ENCODE measurements at places on chromosomes 5 and 9. TPM values are rescaled to one million over a fixed set of nuclear protein-coding genes. Genes with fewer than 3 reads are reported as not detected.

GRCh38 chr9:136379003-136379287 is 5.5 kb upstream of the CARD9 start:
- DNase-seq = no peak

GRCh38 chr9:10548348-10548747 is 64.5 kb downstream of the PTPRD start:
- DNase-seq = no peak

- no peak for DNase-seq
These were observed at the start of gene SH2D3C for GRCh38 chr9:127778280-127779135. TSS of gene SH2D3C (minus strand) at chr9:127778666. CDS start at chr9:127778627, 39 bp downstream.

DNA sequence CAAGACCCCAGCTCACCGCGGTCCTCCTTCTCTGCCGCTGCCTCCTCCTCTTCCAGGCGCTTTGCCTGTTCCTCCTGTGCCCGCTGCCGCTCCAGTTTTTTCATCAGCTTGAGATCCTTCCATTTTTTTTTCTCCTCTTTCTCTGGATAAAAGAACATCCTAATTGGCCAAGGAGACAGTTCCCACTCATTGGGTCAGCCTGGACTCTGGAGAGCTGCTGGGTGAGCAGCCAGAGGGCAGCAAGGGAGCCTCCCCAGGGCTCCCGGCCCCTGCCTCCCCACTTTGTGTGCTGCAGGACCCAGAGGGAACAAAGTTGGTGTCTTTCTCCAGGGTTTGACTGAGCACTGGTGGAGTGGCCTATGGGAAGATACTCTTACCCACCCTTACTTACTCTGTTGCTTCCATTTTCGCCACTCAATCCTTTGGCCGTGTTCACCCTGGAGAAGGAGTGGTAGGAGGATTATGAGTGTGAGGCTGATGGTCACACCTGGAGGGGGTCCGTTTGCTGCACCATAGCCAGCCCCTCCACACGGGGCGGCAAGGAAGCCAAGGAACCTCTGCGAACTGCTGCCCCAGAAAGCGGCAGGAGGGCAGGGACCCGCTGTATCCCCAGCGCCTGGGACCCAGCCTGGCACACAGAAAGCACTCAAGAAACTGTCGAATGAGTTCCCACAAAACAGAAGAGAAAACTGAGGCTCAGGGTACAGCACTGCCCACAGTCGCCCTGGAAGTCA is 708 bp downstream of the SPOUT1 start:
- DNase-seq = no peak

DNA sequence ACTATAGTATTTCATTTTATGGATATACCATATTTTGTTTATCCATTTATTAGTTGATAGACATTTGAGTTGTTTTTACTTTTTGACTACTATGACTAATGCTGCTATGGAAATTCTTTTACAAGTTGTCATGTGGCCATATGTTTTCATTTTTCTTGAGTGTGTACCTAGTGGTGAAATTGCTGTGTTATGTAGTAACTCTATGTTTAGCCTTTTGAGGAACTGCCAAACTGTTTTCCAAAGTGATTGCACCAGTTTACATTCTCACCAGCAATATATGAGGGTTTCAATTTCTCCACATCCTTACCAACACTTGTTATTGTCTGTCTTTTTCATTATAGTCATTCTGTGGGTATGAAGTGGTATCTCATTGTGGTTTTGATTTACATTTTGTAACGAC is 75.4 kb downstream of the GRIA1 start:
- peak; percentile 92 for DNase-seq

- DNase-seq = no peak
These were observed 566.9 kb downstream of the PDE4D start for GRCh38 chr5:59326596-59326995.

- no peak for DNase-seq
These were observed 552.1 kb upstream of the CDH9 start for GRCh38 chr5:27590503-27590902.

DNA sequence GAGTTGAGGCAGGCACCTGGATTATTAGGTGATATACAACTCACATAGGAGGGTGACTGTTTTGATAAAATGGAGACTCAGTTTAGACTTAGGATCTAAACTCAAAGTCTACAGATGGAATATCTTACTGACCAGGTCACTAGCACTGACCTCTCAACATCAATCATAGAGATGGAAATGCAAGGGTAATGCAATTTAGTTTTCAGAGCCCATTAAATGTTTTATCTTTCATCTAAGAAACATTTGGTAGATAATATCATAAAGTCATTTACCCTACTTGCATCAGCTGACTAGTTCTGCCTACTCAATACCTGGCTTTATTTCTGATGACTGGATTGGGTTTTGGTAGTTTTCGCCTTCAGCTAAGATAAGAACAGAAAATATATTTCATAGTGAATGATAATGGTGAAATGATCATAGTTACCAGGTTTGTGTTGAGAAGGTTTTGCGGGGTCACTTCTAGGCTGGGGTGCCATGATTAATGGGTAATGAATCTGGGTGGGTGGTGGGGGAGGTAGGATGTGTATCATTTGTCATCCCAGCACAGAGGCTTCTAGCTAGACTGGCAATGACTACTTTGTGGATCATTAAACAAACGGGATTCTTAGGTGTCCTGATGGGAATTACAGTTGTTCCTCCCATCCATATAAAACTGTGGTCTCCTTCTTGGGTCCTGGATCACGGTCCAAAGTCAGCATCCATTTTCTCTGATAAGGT is 173.4 kb downstream of the PPP2R2B start:
- DNase-seq = peak; percentile 65

DNA sequence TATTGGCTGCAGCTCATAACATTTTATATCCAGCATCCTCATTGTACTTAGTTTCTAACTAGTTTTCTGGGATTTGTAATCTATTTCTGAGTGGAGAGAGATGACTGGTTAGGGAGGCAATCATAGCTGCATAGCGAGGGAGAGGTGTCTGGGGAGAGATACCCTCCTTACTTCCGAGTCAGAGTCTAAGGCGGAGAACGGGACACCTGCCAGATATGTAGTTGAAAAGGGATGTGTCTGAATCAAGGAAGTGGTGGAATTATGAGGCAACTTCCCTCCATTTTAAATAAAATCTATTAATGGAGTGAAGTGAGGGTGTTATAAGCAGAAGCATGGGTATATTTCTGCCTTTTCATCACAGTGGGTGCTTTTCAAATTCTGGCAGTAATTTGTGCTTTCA is 126.5 kb downstream of the MAST4 start:
- no peak for DNase-seq

- DNase-seq = no peak
These were observed 3.6 kb downstream of the ALDH1A1 start for GRCh38 chr9:72949244-72949582.

DNA sequence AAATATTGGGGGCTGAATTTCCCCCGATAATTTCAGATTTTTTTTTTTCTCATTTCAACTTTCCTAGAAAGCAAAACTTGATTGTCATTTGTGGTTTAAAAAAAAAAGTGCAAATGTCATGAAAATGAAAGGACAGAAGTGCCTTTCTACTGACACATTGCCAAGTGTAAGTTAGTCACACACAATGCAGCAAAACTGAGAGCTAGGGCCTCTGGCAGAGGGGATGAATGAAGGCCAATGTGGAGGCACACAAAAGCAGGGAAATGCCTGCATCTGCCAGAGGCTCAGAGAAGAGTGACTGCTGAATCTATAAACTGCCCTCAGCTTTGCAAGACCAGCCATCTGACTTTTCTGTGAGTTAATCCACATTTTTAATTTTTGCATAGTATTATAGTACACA is 6.8 kb upstream of the IFNA5 start:
- DNase-seq = no peak

DNA sequence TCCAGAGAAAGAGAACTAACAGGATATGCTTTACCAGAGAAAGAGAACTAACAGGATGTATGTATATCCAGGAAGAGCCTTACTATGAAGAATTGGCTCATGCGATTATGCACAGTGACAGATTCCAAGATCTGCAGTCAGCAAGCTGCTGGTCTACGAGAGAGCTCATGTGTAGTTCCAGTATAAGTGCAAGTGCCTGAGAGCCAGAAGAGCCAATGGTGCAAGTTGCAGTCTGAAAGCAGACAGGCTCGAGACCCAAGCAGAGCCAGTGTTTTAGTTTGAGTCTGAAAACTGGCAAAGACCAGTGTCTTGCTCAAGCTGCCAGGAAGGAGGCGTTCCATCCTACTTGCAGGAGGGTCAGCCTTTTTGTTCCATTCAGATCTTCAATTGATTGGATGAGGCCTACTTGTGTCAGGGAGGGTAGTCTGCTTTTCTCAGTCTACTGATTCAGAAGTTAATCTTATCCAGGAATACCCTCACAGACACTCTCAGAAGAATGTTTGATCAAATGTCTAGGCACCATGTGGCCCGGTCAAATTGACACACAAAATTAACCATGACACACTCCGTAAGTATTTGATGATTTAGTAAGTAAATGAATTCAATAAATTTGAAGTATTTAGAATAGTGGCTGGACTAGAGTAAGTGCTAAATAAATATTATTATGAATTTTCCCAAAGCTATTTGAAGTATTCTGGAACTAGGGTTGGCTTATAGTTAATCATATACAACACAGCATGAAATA is 372.1 kb upstream of the SGCD start:
- DNase-seq = no peak

- peak; percentile 55 for DNase-seq
These were observed 70.8 kb downstream of the ACTL7B start for GRCh38 chr9:108784998-108785397.

DNA sequence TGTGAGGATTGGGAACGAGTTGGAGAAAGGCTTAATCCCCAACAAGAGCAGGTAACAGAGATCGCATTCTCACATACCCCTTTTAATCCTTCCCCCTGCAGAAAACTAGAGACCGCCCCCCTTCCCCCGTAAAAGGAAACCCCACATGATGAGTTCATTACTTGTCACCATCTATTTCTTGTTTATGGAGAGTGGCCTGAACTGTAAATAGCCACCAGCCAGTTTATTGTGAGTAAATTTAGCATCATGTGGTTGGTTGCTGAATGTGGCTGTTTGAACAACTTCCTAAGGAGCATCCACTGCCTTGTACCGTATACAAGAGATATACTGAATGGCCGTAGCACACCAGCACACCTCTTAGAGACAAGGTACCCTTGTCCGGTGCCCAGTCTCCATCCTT is 62.1 kb downstream of the TJP2 start:
- no peak for DNase-seq

GRCh38 chr9:106615118-106615889 is 247.7 kb upstream of the ZNF462 start:
- no peak for DNase-seq

GRCh38 chr5:124996023-124996763 is 249.8 kb upstream of the ZNF608 start:
- no peak for DNase-seq

DNA sequence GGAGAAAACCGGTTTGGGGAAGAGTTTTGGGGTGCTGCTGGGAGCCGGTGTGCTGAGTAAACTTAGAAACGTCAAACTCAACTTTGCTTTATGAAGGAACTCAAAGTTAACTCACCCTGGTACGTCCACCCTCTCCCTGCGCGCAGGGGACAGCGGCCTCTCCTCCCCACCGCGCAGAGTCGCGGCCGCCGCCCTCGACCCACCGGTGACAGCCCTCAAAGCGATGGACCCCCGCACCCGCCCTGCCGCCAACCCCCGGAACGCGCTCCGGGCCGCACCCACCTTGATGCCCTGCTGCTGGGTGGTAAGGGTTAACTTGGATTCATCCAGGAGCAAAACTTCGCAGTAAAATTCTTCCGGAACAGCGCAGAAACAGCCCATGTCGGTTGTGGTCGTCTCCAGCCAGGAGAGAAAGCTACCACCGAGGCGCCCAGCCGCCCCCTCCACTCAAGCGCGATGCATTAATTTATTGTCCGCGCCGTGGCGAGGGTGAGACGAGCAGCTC is 366 bp downstream of the EPB41L4A start:
- DNase-seq = no peak

DNA sequence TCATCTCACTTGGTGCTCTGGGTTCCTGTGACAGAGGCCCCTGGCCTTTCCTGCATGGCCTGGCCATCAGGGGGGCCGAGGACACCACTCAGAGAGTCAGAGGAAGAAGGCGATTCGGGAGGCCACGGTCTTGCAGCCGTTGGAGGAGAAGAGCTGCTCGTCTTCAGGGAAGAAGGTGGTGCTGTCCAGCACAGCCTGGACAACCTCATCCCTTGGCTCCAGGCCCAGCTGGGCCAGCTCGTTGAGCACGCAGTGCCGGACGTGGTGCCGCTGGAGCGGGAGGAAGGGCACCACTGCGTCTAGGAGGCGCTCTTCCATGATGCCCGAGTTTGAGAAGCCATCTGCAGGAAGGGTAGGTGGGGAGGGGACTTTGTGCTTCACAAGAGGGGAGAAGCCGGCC is 3.2 kb downstream of the TOR2A start:
- no peak for DNase-seq

GRCh38 chr9:5873439-5873838 is 17.2 kb upstream of the MLANA start:
- no peak for DNase-seq

GRCh38 chr5:147691130-147691529 is 91.4 kb downstream of the JAKMIP2 start:
- DNase-seq = no peak

DNA sequence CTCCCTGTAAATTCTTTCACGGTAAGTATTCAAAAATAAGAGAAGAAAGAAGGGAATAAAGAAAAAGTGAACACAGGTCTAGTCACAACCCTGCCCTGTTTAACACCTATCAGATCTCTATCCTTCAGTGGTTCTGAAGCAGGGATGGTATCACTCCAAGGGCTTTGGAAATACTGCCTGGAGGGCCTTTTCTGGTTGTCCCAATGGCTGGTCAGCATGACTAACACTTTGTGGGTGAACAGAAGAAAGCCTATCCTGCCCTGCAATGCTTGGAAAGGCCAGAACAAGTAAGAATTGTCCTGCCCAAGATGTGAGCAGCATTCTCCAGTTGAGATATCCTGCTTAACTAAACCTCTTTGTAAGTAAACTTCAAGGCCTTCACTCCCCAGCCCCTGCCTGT is 124.9 kb downstream of the TMEM167A start:
- peak; percentile 80 for DNase-seq

FOXD4L3 gene
- total RNA-seq = not detected

RAD50 gene
- total RNA-seq = 29.2 TPM

TTC39B gene
- 16.4 TPM for total RNA-seq

AGGF1 gene
- 22.3 TPM for total RNA-seq

C9orf153 gene
- 0.26 TPM for total RNA-seq

PCDHGB3 gene
- total RNA-seq = under 0.01 TPM
